ENCODE measurements at places on chromosomes 16 and 17. TPM values are rescaled to one million over a fixed set of nuclear protein-coding genes. Genes with fewer than 3 reads are reported as not detected.

GRCh38 chr17:81487487-81488275, 24.9 kb downstream of the ACTG1 start:
- DNase-seq = peak; percentile 74

GRCh38 chr16:67250045-67250327, 1.2 kb downstream of the SLC9A5 start:
- DNase-seq = no peak

RNF43 gene
- 5.9 TPM for polyA plus RNA-seq

- DNase-seq = no peak
Measured at GRCh38 chr17:31700973-31701372, 158.1 kb downstream of the COPRS start.

CACNA1G gene
- polyA plus RNA-seq = 0.02 TPM

- DNase-seq = no peak
Measured at GRCh38 chr16:24195221-24195620, 60.9 kb upstream of the CACNG3 start.

DNA sequence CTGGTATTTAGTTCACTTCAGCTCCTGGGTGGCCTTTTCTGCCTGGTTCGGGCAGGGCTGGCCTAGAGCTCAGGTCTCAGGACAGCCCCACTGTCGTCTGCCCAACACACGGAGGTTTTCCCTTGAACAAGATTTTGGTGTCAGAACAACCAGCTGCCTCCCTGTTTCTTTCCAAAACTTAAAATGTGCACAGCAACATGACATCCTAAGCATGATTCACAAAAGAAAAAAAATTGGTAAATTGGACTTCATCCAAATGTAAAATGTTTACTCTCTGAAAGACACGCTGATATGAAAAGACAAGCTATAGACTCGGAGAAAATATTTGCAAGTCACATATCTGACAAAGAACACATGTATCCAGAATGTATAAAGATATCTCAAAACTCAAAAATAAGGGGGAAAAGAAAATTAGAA, 197.8 kb upstream of the CHMP6 start:
- DNase-seq = no peak

DNA sequence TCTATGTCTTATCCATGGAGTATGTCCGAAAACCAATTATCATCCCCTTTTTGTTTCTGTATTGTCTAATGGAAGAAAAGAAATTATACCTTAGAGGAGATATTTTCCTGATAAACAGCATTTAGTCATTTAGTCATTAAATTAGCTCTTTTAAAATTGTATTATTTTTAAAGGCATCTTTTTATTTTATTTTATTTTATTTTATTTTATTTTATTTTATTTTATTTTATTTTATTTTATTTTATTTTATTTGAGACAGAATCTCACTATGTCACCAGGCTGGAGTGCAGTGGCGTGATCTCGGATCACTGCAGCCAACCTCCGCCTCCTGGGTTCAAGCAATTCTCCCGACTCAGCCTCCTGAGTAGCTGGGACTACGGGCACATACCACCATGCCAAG, 559.1 kb downstream of the CDH13 start:
- no peak for DNase-seq

- peak; percentile 5 for DNase-seq
Measured at GRCh38 chr16:84284154-84284722, 10.4 kb upstream of the WFDC1 start.

NSF gene
- 6.2 TPM for polyA plus RNA-seq

GRCh38 chr17:64780096-64781013, 118.2 kb upstream of the SMURF2 start:
- peak; percentile 63 for DNase-seq

- no peak for DNase-seq
Measured at GRCh38 chr17:14340857-14341754, 40.2 kb downstream of the HS3ST3B1 start.

DNA sequence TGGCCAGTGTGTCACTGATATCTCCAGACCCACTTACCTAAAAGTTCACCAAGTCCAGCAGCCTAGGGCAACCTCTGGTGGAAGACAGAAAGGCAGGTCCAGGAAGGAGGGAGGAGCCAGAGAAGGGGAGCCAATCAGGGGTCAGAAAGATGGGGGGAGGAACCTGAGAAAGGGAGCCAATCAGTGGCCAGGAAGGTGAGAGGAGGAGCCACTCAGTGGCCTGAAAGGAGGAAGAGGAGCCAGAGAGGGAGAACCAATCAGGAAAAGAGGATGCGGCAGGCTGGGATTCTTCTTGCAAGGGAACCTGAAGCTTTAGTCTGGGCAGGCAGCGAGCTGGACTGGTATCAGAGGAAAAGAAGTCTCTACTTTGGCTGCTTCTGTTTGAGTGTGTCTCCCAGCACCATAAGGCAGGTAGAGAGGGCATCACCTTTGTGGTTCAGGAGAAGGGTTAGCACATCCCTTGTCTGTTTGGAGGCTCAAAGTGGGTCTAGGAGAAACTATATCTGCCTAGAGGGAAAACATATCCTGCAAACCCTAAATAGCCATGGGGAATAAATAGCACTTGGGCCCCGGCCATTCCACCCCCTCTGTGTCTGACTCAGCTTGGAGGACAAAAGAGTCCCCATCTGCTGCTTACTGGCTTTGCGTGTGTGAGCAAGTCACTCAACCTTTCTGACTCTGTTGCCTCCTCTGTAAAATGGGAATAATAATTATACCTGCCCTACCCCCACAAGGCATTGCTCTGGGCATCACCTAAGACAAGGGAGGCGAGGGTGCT, 43.4 kb upstream of the CRHR1 start:
- DNase-seq = no peak

KRT28 gene
- polyA plus RNA-seq = not detected

NPIPA2 gene
- 6.1 TPM for polyA plus RNA-seq

DNA sequence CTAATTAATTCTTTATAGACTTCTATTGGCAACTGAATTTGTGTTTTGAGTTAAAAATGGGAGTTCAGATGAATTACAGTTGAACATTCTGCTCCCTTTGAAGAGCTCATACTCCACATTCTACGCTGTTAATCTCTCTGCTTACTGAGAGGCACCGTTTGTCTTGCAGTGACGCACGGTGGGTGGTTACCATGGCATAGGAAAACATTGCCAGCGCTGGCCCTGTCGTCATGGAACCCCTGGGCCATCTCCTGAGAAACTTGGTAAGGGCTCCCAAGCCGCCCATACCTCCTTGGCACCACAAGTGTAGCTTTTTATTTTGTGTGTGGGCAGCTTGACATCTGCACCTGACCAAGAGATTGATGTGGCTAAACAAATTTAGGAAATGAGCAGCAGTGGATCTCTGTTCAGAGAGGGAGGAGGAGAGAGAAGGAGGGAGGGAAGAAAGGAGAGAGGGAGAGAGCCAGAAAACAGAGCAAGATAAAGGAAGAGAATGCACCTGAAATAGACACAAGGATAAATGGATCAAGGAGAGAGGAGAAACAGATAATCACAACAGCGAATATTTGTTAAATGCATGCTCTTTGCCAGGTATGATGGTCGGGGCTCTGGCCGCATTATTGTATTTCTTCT, 398.5 kb downstream of the HAPSTR1 start:
- no peak for DNase-seq

SPNS3 gene
- polyA plus RNA-seq = 0.84 TPM

NXPH3 gene
- polyA plus RNA-seq = 1.1 TPM

GRCh38 chr16:2074071-2074470, 26.3 kb downstream of the TSC2 start:
- no peak for DNase-seq

DNA sequence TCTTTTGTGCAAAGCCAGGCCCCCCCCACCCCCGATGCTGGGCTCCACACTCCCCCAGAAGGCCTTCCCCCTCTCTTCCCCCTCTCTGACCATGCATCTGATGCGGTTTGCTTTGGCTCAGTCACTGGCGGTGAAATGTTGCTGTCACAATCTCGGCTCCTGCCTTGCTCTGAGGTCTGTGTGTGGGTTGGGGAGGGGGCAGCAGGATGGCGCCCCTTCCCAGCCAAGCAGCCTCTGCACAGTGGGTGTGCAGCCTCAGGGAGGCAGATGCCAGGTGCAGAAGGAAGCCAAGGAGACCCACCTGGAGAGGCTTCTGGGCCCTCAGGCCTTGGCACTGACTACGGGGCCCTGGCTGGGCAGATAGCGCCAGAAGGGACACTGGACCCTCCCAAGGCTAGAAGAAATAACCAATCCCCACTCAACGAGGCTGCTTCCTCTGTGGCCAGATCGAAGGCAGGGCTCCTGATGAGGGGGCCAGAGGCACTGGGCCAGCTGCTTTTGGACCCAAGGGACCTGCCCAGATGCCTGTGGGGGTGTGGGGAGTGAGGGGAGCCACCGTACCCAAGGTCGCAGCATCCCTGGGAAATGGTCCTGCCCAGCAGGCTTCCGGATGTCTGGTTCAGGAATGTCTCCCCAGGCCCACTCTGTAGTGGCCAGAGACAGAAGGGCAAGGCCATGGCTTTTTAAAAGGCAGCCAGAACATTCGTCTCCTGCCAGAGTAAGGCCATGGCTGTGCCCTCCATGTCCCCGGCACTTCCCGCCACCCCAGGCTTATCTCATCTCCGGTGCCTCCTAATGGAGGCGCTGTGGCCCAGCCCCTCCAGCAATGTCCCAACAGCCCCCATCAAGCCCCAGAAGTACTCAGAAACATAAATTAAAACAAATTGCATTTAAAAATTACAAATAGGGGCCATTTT, 43.4 kb upstream of the SLC38A10 start:
- DNase-seq = peak; percentile 55

DNA sequence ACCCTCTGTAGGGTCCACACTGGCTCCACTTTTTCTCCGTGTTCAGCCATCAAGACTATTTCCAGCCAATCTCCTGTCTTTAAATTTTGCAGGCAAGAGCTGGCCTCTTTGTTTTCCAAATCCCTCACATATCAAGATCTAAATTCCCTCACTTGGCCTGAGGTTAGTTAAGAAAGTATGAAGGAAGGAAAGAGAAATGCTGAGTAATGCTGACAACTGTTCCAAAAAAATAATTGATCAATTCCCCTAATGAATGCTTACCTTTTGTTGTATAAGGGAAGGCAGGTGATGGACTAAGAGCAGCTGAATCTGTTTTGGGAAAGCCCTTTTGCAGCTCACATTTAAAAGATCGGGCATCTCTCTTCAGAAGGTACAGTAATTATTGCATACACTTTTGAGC, 105.1 kb upstream of the KCNJ16 start:
- no peak for DNase-seq

KIF2B gene
- polyA plus RNA-seq = 0.02 TPM

DNA sequence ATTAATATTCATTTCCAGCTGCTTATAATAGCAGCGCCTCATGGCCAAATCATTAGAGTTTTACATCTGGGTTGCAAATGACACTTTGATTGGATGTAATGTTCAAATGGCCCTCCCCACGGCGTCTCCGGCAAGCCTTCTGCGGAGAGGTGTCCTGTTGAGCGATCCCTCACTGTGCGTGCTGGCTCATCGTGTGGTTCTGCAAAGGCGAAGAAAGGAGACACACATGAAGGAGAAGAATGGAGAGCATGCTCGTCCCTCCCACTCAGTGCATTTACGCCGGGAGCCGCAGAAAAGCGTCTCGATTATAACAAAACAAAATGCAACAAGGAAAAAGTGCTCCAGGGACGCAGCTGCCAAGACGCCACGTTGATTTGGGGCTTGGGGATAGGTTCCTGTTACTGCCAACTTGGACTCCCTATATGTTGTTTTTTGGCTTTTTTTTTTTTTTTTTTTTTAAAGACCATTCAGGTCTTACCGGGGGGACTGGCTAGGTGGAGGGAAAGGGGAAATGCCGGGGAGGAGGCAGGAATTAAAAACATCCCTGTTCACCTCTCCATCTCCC, 117.6 kb downstream of the C16orf78 start:
- DNase-seq = no peak

GP2 gene
- polyA plus RNA-seq = 10,292 TPM

DNA sequence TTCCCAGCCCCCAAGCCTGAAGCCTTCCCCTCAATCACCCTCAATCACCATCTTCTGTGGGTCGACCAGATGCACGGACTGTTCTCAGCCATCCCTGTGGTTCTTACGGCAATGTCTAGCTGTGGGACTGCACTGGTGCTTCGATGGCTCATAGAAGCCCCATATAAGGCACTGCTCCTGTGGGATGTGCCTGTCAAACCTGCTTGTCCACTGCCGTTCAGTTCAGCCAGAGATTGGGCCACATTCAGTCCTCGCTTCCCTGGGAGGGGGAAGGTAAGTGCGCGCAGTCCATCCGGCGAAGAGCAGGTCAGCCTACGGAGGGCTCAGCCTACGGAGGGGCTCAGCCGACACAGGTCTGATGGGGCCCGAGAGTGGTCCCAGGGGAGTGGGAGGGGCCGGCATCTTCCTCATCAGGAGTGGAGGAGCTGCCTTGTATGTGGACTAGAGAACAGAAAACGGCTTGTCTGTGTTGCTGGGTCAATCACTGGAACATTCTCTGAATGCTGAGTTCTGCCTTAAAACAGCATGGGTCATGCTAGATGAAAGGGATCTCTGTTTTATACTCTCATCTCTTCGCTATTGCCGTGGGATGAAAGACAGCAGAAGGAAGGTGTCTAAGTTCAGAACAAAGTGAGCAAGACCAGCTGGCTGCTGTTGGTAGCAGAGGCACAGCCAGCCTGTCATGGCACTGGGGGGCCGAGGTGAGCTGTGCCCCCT, at the start of gene CARD14:
Gene CARD14, plus strand, starts transcription at position 247 of the 717 bp plus-strand sequence. CDS start 11,409 bp downstream, outside the sequence.
- no peak for DNase-seq

DNA sequence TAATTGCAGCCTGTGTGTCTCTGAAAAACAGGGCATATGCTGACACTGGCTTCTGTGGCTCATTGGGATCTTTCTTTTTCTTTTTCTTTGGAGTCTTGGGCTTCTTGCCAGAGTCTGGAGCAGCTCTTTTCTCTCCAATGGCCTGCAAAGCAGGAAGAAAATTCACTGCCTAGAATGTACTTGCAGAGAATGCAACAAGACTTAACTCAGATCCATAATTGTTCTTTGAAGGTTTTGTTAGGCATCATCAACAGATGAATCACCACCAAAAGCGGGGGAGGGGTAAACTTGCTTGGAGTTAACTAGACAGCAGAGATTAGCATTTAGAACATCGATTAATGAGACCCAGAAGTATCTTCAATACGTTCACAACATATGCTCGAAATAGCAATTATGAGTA, 100.9 kb downstream of the TOX3 start:
- no peak for DNase-seq

DNA sequence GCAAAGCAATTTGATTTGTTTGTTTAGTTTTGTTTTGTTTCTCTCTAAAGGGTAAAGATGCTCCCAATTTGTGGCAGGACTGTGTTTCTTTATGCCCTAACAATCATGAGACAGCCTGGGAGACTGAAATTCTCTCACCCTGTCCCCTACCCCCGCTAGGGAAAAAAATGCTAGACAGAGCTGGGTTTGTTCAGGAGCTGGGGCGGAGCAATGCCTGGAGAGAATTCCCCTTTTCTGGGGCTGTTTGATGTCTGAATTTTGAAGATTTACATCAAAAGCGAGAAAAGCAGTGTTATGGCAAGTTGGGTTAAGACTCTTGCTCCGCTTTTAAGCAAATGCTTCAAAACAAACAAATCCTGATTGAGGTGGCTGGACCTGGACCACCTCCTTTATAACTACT, 8.4 kb downstream of the MAF start:
- DNase-seq = no peak

CLDN7 gene
- polyA plus RNA-seq = 55.7 TPM

- DNase-seq = peak; percentile 82
Measured at GRCh38 chr16:69761983-69762813, at the start of gene WWP2. TSS of gene WWP2 (plus strand) at chr16:69762332. CDS start at chr16:69787011, 24,679 bp downstream.

GRCh38 chr17:41848788-41849187, 11.2 kb downstream of the KLHL10 start:
- DNase-seq = no peak
